T-helper 1 cell (primary cell): ENCODE measurements at places on chromosomes 5 and 9.

DNA sequence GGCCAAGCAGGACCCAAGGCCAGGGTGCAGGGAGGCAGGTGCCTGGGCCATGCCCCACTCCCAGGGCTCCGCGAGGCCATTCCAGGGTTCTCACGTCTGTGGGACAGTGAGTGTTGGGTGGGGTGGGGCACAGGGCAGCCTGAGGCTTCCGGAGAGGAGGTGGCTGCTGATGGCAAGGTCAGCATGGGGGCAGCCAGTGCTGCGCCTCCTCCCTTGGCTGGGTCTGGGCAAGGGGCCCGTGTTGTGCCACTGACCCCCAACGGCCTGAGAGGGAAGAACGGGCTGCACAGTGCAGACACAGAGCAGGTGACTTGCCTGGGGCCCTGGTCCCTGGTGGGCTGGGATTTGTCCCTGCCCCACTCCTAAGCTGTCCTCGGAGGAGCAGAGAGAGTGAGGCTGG, 82.1 kb downstream of the RXRA start:
- no peak for DNase-seq

DNA sequence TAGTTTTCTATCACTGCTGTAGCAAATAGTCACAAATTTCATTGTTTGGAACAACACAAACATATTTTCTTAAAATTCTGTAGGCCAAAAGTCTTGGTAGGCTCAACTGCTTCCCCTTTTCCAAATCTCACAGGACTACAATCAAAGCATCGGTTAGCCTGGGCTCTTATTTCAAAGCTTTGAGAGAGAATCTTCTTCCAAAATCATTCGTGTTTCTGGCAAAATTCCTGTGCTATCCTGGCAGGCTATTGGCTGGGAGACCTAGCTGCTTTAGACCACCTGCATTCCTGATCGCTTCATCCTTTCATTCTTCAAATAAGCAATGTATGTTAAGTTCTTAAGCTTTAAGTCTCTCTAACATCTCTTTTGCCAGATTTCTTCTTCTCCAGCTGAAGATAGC, 629.8 kb upstream of the CDH18 start:
- DNase-seq: no peak

GRCh38 chr9:27990524-27990923, 417.2 kb upstream of the C9orf72 start:
- DNase-seq: no peak

DNA sequence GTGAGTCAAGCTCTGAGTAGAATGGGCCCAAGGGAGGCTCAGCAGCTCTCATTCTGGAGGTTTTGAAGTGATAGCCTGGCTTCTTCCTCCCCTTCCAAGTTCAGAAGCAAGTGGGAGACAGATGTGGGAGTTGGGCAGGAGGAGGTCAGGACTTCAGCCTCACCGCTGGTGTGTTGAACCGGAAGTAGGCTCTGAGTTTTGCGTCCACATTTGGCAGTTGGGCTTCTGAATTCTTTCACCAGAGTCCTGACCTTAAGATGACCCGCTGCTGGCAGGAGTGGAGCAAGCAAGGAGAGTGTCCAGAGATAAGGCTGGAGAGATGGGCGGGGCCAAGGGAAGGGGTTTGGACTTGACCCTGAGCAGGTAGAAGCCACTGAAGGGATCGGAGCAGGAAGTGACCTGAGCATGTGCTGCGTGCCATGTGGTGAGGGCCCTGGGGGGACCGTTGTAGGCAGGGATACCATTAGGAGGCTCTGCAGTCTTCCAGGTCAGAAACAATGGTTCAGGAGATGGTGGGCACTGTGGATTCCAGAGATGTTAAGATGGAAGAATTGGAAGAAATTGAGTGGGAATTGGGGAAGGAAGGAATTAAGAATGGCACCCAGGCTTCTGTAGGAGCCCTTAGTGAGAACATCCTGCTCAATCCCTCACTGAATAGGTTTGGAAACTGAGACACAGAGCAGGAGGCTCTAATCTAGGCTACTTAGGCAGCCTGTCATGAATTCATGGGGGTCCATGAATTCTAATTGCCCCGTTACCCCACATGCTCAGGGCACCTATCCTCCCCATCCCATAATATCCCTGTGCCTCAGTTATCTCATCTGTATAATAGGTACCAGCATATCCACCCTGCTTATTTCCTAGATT, 25.9 kb downstream of the GALNT12 start:
- no peak for DNase-seq

- no peak for DNase-seq
Measured at GRCh38 chr9:121452085-121452484, 47.6 kb downstream of the GGTA1 start.

- no peak for DNase-seq
Measured at GRCh38 chr9:105047742-105048041, 119.7 kb upstream of the ABCA1 start.

GRCh38 chr5:72871366-72872024, 55.0 kb downstream of the TNPO1 start:
- DNase-seq: no peak

DNA sequence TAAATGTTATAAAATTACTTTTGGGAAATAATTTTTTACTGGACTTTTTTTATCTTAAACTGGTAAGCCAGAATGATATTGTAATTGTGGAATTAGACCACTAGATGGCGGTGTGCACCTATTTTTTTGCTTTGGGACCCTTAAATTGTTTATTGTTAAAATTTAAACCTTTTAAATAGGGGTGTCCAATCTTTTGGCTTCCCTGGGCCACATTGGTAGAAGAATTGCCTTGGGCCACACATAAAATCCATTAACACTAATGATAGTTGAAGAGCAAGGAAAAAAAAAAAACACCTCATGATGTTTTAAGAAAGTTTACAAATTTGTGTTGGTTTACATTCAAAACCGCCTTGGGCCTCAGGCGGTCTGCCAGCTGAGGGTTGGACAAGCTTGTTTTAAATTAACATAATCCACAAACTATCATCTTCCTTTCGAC, 28.4 kb upstream of the GADD45G start:
- DNase-seq: no peak

GRCh38 chr5:121257621-121258020, 594.1 kb upstream of the FTMT start:
- no peak for DNase-seq

GRCh38 chr5:56699538-56699937, 115.8 kb upstream of the MAP3K1 start:
- DNase-seq: no peak

DNA sequence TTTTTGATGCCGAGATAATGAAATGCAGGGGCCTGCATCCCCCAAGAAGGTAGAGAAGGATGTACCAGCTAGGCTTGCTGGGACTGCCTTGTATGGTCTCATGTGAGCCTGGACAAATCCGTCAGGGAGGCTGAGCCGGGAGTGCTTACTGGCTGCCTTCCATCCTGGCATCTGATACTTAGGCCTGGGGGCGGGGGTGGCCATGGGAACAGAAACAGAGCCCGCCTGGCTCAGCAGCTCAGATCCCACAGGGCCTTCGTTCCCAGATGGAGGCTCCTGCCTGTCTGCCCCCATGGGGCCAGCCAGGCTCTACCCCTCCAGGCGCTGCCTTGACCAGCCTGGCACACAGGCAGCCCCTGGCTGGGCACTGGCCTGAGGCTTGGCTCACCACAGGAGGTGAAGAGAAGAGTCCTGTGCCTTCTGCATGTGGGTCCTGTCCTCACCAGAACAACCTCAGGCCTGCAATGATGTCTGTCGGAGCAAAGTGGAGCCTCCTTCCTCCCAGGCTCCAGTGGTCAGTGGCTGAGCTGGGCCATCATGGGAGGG, 10.5 kb upstream of the SPATA31E1 start:
- no peak for DNase-seq

GRCh38 chr5:9838916-9839315, 208.8 kb upstream of the TAS2R1 start:
- DNase-seq: no peak

DNA sequence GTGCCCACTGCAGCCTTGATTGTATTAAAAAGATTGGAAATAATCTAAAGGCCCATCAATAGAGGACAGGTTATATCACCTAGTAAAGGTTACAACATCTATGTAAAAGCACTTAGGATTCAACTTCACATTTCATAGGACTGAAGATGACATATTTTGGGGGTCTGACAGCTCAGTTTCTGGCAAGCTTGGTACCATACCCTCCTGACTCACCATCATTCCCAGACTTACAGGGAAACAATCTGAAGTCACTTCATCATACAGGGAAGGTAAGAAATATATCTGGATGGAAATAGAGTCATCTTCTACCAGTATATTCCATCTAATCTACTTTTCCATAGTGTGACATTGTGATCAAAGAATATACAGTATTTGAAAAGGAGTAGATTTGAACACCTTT, 28.8 kb upstream of the DAB2 start:
- DNase-seq: no peak

DNA sequence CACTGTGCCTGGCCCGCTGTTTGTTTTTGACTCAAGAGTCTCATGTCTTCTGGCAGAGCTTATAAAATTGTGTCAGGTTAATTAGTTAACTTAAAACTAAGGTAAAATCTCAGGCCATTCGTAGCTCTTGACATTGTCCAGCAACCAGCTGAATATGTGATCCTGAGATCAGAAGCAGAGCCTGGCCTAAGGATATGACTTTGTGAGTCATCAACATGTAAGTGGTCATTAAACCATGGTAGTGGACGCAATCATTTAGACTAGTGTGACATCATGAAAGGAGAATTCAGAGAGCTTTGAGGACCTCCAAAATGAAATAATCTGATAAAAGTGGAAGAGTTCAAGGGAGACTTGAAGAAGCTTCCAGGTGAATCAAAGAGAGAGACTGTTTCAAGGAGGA, 23.3 kb downstream of the SPZ1 start:
- DNase-seq: no peak

DNA sequence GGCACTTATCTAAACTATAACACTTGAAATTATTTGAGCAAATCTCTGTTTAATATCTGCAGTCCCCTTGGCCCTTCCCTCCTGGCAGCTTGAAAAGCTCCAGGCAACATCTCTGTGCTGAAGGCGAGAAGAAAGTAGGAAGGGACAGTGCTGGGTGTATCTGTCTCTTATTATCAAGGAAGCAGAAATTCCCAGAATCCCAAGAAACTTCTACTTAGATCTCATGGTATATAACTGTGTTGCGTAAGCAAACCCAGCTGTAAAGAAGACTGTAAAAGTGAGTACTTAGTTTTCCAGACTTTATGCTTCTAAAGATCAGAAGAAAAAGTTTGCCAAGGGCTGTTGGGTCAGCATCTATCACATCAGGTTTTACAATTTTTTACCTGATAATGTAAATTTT, 1869.8 kb downstream of the MAT2B start:
- DNase-seq: no peak

DNA sequence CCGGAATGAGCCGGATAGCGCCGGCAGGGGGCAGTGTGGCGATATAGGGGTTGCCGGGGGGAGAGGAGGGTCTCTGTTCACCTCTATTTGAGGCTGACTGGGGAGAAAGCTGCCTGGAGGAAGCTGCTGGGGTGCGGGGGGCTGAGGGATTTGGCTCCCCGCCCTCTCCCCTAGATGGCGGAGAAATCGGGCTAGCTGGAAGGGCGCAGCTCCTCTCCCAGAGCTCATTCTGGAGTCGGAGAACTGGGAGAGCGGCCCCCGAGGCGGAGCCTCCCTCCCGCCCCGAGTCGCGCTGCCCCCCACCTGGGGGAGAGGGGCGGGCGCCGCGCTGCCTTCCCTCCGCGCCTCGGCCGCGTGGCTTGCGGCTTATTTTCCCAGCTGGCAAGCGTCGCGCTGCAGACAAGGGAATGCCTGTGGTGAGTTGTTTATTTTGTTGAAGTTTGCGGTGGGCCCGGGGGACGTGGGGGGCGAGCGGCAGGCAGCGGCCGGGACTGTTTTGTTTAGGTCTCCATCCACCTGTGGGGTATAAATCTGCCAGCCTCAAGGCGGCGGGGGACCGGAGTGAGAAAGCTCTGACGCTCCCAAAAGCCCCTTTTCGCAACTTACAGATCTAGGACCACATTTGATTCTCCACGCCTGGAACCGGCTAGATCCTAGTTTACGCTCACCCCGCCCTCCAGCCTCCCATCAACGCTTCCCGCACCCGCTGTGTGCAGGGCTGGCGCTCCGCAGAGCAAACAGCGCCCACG, 4.1 kb upstream of the RGMB start:
- DNase-seq: peak; percentile 14

DNA sequence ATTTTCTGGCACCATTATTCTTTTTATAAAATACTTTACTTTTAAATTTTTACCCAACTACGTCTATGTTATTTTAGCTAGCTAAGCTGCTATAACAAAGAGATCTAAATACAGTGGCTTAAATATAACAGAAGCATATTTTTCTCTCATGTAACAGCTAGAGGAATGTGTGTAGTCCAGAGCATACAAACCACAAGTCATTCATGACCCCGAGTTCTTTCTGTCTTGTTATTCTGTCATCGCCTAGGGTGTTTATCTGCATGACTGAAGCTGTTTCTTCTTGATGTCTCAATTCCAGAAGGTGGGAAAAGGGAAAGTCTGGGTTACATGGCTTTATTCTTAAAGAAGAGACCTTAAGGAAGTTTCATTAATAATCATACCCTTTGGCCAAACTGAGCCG, 136.9 kb upstream of the RFX3 start:
- DNase-seq: no peak

DNA sequence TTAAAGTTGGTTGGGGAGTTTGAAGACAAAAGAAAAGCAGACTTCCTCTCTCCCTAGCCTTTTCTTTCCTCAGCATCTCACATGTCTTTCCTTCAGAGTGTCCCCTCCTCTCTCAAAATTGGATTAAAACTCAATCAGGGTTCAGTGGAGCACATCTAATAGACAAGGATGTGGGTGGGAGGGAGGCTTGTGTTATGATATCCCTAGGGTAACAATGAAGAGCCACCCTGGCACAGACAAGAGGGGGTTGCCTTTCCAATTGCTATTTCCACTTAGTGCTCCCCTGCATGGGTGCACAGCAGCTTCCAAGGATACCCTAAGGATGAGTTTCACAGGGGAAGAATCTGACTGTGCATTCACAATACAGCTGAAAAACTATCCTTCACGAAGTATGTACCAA, 585.2 kb upstream of the C9orf72 start:
- no peak for DNase-seq

DNA sequence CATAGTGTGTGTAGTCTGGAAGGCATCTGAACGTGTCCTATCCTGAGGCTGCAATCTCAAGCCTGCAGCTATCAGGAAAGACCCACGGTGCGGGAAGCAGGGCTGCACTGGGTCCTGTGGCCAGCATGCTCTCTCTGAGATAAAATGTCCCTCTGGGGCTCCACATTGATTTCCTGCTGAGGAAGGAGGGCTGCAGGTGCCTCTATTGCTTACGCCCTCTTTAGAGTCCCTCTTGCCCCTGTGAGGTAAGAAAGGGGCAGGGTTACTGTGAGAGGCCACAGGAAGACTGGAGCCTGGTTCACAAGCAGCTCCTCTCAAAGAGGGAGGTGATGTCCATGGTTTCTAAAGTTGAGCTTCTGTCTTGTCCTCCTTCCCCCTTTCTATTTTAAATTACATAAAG, 299.9 kb upstream of the RFX3 start:
- no peak for DNase-seq

DNA sequence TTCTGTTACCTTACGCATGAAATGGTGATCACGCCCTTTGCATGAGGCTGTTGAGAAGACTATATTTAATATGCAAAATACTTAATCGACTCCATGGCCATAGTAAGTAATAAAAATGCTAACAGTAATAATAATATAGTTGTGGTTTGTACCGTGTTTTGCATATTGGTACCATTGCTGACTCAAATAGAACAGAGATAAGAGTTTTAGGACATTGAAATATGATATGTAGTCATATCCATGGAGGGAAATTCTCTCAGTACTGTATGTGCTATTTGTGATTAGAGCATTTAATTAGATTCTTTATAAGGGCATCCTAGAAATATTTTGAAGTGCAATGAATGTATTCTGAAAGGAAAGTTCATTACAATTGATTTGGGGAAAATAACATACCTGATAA, 41.9 kb downstream of the CFAP90 start:
- DNase-seq: no peak
